Gastroesophageal sphincter (tissue), 4 donors: ENCODE measurements at places on chromosomes 11 and 22. TPM values are rescaled to one million over a fixed set of nuclear protein-coding genes. Genes with fewer than 3 reads are reported as not detected.

TANGO2 gene
- total RNA-seq = 57.3 TPM

PTPN5 gene
- total RNA-seq = 3.7 TPM

KRTAP5-9 gene
- total RNA-seq = not detected

INCENP gene
- total RNA-seq = 14.6 TPM

OR5A1 gene
- not detected for total RNA-seq

CNGA4 gene
- total RNA-seq = not detected

OAF gene
- total RNA-seq = 100 TPM

OR8G1 gene
- not detected for total RNA-seq

C11orf16 gene
- not detected for total RNA-seq

DRD2 gene
- total RNA-seq = not detected

TMPRSS4 gene
- 0.23 TPM for total RNA-seq

CECR2 gene
- 1.7 TPM for total RNA-seq

CARD10 gene
- 4.0 TPM for total RNA-seq

DDX25 gene
- not detected for total RNA-seq

OR52E8 gene
- total RNA-seq = not detected

PRR33 gene
- total RNA-seq = not detected

KDELR3 gene
- total RNA-seq = 2.6 TPM

MS4A3 gene
- total RNA-seq = not detected

PEX26 gene
- total RNA-seq = 34.9 TPM

CENATAC gene
- 5.8 TPM for total RNA-seq

SMC1B gene
- total RNA-seq = not detected

GPHA2 gene
- total RNA-seq = not detected

ALDH3B2 gene
- total RNA-seq = not detected

TRABD gene
- total RNA-seq = 15.7 TPM

SCGB1A1 gene
- total RNA-seq = not detected

APOBEC3B gene
- total RNA-seq = not detected

MPST gene
- total RNA-seq = 144 TPM
